CD4-positive, alpha-beta T cell treated with Interleukin-15 for 1 hour (primary cell): ENCODE measurements at places on chromosomes 12 and 14.
A peak's percentile ranks its signal among the peaks of the same experiment; 100 is the strongest.

GRCh38 chr14:102922490-102923200, at the start of gene AMN:
AMN (plus strand) TSS chr14:102922663; CDS start chr14:102922689, 26 bp downstream.
- no peak for DNase-seq

DNA sequence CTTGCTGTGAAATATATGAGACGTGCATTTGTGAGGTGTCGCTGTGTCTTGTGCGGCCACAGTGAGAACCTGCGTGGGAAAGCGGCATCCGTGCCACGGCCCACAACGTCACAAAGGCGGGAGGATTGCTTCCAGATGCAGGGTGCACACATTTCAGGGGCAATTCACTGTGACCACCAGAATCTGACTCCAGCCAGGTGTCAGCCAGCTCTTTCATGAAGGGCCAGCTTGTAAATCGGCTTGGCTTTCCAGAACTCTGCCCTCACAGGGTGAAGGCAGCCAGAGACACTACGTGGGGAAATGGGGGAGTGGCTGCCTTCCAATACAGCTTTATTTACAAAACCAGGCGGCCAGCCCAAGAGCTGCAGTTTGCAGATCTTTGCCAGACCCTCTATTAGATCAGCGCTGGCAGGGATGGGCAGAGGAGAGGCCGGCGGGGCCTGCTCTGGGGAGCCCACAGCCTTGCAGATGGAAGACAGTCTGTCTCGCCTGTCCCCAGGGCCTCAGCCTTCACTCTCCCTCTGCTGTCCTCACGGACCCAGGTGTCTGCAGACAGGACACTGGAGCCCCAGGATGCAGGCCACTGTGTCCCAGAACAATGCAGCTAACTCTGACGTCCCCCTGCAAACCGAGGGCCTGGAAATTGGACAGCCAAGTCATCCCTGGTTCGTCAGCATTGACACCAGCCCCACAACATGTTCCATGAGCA, 53.5 kb downstream of the ADGRD1 start:
- no peak for DNase-seq

- DNase-seq: no peak
Observed at GRCh38 chr14:106291626-106292025, 765.2 kb downstream of the TMEM121 start.

DNA sequence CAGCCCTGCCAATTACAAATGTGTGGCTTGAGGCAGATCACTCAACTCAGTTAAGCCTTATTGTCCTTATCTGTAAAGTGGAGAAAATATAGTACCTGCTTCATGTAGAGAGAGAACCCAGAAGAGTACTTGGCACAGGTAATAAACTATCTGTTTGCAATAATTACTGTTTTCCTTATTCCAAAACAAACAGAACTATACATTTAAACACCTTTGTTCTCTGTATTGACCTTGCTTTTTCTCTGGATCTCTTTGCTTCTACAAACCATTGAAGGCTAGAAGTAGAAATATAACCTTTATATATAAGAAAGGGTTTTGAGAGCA, 70.8 kb upstream of the SRSF5 start:
- no peak for DNase-seq

GRCh38 chr12:6767353-6768319, 1.5 kb downstream of the PTMS start:
- DNase-seq: no peak

DNA sequence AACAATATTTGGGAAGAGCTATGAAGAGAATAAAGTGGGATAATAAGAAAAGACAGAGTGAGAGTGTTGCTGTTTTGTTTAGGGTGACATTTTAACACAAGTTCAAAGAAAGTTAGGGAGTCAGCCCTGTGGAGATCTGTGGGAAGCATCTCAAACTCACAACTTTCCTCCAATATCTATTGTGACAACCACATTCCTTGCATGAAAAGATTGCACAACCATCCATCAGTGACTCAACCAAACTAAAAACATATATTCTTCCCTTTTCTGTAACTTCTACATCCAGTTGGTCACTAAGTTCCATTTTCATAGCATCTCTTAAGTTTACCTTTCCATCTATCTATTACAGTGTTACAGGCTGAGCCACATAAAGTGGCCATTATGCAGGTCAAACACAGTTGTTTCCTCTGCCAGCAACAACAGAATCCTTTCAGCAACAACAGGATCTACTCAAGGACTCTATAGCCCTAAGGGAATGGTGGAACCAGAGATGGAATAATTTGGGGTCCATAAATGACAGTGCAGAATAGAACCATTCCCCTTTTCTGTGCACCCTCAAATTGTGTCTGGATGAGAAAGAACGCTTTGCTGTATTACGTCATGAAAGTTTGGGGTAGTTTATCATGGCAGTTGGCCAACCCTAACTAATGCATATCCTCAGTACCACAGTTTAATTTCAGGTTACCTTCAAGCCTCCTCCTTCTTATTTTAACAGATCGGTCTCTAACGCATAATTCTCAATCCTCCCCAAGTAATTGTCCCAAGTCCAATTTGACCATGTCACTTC, 118.8 kb downstream of the ST8SIA1 start:
- no peak for DNase-seq

DNA sequence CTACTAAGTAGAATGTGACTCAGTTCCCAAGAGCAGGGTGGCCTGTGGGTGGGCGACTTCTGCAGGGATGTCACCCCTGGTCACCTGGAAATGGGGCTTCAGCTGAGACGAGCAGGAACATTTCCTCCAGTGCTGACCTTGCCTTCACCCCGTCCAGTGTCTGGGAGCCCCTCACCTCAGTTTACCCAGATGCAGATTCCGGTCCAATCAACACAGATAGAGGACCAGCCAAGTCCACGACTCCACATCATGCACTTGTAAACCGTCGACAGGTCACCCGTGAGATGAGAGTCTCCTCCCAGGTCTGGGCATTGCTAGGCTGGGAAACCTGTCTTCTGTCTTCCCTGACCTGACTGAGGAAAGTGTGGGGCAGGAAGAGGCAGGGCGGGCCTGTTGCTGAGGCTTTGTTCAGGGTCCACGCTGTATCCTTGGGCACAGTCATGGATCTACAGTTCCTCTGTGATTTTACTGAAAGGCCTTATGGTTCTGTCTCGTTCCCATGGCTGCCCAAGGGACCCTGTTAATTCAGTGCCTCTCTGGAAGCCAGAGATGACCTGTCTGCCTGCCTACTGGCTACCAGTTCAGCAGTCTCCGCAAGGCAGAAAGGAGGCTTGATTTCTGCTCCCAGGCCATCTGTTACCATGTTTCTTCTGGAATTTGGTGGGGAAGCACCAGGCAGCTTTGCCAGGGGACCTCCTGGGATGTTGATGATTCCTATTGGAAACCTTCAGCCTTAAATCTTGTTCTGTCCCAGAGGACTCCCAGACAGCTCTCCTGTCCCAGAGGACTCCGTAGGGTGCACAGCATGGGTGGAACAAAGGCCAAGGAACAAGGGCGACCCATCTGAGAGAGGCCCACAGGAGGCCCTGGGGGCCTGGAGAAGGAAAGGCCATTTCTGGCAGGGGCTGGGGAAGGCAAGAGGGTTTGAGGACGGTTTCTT, 288.5 kb upstream of the RTL1 start:
- no peak for DNase-seq

- no peak for DNase-seq
Observed at GRCh38 chr12:114952573-114953271, 268.7 kb upstream of the TBX3 start.

DNA sequence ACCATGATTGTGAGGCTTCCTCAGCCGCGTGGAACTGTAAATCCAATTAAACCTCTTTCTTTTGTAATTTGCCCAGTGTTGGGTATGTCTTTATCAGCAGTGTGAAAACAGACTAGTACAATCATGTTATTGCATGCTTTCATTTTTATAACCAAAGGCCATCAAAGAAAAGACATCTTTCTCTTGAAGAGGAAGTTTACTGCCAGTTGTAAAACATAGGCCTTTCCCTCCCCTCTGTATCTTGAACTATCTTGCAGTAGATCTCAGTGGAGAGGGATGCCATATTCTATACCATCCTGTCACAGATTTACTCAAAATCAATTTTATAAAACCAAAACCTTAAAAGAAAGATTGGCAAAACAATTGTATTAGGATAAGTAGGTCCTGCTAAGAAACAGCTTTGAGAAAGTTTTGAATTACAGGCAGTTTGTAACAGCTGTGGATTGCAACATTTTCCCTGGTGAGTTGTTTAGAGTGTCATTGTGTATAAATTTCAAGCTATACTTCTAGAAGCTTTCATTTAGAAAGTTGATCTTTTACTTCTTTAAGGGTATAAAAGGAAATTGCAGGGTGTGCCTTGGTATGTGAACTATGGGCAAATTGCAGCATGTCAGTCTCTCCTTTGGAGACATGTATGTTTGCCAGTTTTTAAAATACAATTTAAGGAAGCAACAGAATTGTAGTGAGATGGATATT, 128.0 kb downstream of the ATP23 start:
- DNase-seq: no peak

- DNase-seq: peak; percentile 47
Observed at GRCh38 chr12:31897781-31898503, 61.3 kb upstream of the RESF1 start.

GRCh38 chr12:7512553-7512952, 9.0 kb upstream of the CD163 start:
- peak; percentile 44 for DNase-seq

DNA sequence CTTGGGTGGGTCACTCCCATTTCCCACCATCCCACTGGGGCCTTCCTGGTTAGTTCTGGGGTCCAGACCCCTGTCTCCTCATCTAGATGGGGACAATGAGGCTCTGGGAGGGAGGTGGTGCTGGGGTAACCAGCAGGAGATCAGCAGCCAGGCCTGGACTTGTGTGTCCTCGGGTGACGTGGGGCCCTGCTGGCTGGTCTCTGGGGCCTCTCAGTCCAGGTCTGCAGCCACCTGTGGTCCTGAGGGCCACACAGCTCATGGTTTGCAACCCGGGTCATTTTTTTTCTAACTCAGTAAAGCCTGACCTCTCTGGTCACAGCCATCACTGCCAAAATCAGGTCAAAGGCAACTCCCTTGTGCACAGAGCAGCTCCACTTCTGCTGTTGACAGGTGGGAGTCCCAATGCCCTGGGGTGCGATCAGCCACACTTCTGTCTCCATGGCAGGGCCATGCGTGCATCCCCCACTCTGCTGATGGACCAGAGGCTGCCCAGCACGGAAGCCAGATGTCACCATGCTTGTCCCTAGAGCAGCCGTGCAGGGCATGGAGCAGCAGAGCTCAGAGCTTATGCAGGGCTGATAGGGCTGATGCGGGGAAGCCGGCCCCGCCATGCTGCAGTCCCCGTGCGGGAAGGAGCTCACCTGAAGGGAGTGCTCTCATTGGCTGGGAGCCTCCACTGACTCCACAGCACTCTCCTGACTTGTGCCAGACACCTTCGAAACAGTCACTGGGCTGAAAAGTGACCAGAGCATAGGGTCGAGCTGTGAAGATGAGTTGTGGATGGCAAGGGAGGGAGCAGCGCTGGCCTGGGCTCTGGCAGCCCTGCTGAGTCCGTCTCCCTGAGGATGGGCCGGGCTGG, 250.9 kb downstream of the ADGRD1 start:
- DNase-seq: no peak

DNA sequence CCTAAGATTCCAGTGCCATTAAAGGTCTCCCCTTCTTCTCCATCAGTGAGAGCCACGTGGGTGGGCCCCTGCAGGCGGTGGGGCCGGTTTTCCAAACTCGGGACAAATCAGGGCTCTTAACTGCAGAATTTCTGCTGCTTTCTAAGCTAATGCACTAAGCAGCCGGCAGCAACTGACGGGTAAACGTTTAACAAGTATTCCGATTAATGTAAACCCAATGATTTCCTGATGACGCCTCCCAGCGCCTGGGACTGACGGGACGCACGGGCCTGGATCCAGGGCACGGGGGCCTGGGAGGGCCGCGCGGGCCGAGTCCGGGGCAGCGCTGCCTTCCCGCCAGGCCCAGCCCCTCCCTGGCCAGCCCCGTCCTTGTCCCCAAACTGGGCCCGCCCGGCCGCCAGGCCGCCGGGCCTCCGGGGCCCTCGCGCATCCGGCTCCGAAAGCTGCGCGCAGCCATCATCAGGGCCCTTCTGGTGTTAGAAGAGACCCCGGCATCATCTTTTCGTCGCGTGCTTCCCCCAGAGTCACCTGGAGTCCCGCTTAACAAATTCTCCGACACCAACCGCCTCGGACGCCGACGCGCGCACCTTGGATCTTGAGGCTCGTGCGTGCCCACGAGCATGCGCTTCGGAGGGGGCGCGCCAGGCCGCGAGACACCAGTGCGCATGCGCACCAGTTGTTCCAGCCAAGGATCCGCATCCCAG, at the start of gene MLH3:
MLH3 (minus strand) TSS at position 616 of the 704 bp plus-strand sequence. CDS start 1,812 bp downstream, outside the sequence.
- DNase-seq: peak; percentile 79

- DNase-seq: no peak
Observed at GRCh38 chr12:91965781-91966180, 179.9 kb downstream of the BTG1 start.

DNA sequence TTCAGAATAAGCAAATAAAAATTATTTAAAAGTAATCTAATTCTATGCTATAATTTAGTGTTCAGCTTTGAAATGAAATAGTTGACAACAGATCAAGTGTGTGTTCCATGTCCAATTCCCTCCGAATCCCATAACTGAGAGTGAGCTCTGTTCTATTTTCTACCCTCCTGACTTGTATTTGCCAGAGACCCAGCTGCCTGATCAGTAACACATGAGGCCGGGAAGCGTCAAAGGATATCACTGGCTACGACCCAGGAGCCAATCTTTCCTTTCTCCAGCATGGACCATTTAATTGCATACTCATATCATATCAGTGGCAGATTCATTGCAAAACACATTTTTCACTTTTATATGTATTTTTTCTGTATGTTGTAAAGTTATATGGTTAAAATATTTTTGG, 108.8 kb upstream of the TSPAN8 start:
- DNase-seq: no peak

DNA sequence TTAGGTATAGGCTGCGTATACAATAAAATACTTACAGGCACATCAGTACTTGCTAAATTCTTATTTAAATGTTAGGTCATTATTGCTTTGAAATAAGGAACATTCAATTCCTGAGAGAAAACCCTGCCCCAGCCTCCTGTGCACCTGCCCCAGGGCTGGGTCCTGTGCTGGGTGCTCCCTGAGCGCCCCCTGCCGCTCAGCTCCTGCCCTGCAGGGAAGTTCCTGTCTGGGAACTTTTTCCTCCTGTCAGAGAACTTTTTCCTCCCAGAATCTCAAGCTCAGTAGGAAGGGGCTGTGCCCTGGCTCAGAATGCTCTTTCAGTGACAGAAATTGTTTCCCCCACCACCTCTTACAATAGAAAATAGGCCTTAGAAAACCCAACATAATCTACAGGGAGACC, 751.1 kb downstream of the TMEM121 start:
- DNase-seq: no peak

DNA sequence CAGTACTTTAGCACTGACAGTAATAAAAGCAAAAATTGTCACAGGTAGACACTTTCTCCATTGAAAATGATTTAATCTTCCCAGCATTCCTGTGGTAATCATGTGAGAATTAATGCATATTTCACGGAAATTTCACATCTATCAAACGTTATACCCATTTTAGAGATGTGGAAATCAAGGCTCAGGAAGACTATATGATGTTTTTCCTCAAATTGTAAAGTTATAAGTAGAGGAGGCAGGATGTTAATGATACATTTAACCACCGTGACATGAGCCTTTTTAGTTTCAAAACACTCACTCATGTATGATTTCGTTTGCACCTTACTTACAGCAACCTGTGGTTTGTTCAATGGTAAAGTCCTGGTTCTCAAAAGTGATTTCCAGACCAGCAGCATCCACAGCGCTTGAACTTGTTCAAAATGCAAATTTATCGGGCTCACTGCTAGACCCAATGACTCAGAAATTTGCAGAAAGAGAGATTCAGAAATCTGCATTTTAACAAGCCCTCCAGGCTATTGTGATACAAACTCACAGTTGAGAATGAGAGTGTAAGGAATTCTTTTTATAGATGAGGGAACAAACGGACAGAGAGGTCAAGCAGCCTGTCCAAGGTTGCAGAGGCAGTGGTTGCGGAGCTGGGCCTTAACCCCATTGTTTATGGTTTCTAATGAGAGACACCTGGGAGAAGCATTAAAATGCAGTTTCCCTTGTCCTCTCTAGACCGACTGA, 654.8 kb upstream of the TBX3 start:
- DNase-seq: no peak
